Stimulated activated CD8-positive, alpha-beta memory T cell treated with anti-CD3 and anti-CD28 coated beads, Interleukin-7, amount 100 ng/mL, for 1 hour (primary cell): ENCODE measurements at places on chromosomes 1 and 21.

GRCh38 chr1:198774421-198774820 is 135.6 kb downstream of the PTPRC start:
- no peak for DNase-seq

DNA sequence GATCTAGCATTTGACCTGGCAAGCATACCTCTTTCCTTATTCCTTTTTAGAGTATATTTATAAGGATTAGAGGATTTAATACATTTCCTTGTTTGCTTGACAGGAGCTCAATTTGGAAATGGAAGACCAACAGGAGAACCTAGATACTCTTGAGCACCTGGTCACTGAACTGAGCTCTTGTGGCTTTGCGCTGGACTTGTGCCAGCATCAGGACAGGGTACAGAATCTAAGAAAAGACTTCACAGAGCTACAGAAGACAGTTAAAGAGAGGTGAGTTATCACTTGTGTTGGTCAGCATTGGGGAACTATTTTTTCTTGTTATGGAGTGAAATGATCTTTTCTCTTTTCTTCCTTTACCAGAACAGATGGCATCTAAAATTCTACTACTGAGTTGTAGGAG is 123.4 kb upstream of the BMP8A start:
- DNase-seq: no peak

DNA sequence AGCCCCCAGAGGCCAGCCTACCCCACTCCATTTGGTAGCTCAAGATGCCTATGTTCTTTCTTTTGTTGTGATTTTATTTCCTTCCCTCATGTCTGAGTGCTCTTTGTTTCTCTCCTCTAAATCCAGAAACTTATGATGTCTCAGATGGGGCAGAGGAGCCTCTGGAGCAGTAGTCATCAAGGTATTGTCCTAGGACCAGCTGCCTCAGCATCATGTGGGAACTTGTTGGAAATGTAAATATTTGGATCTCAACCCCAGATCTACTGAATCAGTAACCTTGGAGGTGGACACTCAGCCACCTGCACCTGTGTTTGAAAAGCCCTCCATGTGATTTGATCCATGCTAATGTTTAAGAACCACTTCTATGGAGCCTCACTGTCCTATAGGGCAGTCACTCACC is 593.1 kb upstream of the PLXNA2 start:
- no peak for DNase-seq

DNA sequence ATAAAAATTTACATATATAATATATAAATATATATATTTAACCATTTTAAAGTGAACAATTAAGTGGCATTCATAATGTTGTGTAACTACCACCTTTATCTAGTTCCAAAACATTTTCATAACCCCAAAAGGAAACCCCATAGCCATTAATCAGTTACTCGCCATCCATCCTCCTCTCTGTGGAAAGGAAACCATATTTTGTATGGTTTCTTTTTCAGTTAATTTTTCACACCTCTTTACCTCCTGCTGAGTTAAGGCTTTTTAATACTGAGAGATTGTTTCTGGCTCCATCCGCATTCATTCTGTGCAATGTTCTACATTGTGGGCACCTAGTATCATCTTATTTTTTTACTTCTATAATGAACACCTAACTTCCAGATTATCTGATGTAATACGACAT is 512.1 kb downstream of the LMO4 start:
- DNase-seq: no peak

DNA sequence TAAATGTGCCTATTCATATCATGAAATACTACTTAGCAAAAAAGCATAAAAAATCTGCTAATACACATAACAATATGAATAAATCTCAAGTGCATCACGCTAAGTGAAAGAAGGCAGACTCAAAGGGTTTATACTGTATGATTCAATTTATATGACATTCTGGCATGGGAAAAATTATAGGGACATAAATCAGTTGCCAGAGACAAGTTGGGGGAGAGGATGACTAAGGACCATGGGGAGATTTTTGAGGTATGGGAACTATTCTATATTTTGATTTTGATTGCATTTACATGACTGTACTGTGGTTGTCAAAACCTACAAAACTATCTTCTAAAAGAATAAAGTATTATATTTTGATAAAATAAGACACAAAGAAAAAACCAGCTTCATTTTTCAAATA is 650.3 kb upstream of the NR5A2 start:
- no peak for DNase-seq

DNA sequence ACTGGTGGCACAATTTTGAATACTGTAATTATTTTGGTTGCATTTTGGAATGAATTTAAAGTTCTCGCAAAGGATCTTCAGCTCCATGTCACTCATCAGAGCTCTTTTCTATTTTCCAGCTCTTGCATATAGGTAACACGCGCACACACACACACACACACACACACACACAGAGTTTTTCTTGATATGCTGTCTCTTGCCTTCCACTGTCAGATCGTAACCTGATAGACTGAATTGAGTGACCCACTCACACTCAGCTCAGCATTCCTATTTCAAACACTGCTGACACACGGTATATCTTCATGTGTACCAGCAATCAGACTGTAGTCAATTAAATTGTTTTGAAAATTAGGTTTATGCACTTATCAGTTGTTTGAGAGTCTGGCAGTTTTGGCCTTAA is 214.1 kb downstream of the PBX1 start:
- no peak for DNase-seq

GRCh38 chr1:209707308-209707707 is 2.7 kb downstream of the HSD11B1 start:
- no peak for DNase-seq

DNA sequence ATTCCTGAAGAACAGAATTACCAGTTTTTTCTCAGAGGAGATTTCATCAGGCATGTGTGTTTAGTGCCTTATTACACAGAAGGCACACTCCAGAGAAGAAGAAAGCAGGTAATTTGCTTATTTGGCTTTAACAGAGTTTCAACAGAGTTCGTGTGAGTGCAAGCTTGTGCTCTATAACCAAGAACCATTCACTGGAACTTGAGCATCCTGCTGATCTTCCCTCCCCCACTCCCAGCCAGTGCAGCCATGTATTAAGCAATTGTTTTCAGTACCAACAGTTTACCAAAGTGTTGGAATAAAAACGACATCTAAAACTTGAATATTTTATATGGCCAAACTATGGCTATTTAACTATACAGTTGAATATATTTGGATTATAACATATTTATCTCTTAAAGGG is 4.3 kb downstream of the MGST3 start:
- no peak for DNase-seq

DNA sequence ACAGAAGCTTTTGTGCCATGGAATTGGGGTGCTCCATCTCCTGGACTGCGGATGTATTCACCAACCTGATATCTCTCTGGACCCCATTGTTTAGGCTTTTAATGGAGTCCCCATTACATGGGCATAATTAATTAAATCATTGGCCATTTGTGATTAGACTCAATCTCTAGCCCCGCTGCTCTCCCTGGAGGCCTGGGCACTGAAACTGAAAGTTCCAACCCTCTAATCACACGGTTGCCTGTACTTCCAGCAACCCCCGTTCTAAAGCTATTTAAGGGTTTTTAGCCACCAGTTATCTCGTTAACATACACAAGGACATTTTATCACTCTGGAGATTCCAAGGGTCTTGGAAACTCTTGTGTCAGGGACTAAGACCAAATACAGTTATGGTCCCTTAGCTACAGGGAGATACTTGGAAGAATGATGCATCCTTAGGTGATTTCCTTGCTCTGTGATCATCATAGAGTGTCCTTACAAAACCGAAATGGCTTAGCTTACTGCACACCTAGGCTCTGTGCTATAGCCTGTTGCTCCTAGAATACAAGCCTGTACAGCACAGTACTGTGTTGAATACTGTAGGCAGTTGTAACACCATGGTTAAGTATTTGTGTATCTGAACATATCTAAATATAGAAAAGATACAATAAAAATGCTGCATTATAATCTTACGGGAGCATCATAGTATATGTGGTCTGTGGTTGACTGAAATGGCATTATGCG is 71.8 kb downstream of the VPS13D start:
- no peak for DNase-seq

GRCh38 chr1:204443260-204443619 is 31.6 kb upstream of the PPP1R15B start:
- no peak for DNase-seq

- no peak for DNase-seq
Observed at GRCh38 chr1:63669151-63669961, 76.1 kb downstream of the PGM1 start.

DNA sequence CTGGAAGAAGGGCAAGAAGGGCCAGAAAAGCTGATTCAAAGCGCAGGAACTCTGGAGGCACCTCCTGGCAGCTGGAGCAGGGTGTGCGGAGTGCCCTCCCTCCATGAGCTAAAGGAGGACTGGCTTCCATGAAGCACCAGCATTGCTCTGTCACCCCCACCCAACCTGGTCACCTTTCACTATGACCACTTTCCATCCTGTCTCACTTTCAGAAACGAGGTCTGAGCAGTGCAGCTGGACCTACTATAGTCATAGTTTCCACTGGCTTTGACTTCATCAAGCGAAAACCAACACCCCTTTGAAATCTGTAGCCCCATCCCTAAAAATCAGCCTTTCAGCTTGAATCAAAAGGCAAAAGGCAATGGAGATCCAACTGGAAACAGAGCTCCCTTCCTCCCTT is 84.8 kb upstream of the CACNA1E start:
- DNase-seq: no peak

DNA sequence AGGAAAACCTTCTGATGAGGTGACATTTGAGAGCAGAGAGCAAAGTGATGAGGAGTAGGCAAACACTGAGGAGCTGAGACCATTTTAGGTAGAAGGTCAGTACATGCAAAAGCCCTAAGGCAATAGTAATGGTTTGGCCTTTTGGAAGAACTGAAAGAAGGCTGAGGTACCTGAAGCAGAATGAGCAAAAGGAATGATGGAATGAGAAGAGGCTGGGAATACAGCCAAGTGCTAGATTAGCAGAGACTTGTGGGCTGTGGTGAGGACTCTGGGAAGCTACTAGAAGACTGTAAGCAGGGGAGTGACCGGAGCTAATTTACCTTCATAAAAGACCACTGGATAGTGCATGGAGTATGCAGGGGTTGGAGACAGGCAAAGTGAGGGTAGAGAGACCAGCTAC is 77.9 kb downstream of the GFI1 start:
- no peak for DNase-seq

DNA sequence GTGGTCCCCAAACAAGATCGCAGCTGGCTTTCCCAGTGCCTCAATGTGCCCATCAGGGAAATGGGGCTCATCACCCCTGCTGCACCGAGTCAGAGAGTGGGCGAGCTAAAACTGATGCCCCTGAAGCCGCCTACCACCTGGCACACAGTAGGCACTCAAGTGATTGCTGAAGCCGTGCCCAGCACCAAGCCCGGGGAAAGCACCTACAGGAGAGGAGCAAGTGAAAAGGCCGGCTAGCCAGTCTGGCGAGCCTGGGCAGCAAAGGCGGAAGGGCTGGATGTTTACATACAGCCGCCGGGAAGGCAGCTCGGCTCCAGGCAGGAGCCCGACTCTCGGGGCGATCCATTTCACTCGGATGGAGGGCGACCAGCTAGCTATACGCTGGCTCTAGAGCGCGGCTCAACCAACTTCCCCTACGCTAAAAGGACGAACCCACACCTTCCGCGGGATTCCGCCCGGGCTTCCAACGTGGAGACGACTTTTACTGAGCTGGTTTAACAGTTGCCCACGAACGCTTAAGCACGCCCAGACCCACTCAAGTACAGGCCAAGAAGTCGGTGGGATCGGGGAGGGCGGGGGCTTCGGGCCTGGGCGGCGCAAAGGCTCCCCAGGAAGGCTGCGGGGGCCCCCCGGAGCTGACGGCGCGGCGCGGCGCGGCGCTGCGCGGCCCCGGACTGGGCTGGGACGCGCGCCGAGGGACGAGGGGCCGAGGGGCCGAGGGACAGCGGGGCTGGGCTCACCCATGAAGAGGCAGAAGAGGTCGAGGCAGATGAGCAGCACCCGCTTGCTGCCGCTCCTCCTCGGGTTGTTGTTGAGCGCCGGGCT is 1.0 kb downstream of the PLPP3 start:
- no peak for DNase-seq
